ENCODE measurements at places on chromosomes 4 and X. TPM values are rescaled to one million over a fixed set of nuclear protein-coding genes. Genes with fewer than 3 reads are reported as not detected.

DNA sequence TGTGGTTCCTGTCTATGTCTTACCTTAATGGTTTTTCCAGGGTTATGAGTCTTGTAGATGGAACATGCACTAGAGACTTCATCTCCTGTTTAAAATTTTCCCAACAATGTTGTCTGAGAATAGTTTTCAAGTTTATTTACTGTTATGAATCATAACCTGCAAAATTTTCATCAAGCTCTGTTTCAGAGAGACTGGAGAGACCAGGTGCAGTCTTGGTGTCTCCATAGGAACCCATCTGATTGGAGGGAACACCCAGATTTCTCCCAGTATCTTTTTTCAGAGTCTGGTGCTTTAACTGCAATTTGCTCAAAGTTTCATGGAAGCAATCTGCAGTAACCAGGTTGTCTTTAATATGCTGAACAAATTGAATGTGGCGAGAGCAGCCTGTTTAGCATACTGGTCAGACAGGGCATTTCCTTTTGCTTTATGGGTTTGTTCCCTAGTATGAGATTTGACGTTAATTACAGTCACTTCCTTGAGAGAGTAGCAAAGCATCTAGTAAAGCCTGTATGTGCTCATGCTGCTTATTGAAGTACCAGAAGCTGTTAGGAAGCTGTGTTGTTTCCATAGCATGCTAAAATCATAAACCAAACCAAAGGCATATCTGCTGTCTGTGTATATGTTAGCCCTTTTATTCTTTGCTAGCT is 18.8 kb upstream of the VSIG1 start:
- DNase-seq = no peak

GRCh38 chr4:88933414-88934160 is 123.4 kb downstream of the FAM13A start:
- DNase-seq = no peak

DNA sequence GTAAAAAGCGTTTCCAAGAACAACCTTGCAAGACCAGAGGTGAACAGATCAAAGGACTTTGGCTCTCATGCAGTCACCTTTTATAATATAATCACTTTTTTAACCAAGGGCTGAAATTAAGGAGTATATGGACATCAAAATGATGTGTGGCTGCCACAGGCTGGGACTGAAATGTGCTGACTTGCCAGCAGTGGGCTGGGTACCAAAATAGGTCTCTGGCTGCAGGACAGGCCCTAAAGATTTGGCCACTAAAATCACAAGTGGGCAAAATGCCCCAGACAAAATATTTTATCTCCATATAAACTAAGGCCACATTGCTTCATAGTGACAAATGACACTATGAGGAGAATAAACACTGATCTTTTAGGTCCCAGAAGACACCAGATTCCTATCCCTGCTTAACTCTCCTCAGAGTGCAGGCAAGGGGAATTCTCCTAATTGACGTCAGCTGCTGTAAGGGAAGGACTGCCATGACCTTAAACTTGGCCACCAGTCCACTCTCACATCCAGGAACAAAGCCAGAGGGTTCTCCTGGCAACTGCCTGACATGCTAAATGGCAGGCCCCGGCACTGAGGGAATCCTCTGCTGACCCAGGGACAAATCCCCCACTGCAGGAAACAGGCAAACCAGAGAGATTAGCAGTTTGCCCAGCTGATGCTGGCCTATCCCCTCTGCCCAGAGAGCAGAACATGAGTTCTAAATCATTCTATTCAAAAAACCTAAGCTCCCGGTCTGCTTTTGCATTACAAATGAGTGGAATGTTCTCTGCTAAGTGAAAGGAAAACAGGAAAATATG is 155.8 kb downstream of the PPP3CA start:
- DNase-seq = no peak

GRCh38 chrX:38717871-38718270 is 83.4 kb upstream of the MID1IP1 start:
- DNase-seq = no peak

DNA sequence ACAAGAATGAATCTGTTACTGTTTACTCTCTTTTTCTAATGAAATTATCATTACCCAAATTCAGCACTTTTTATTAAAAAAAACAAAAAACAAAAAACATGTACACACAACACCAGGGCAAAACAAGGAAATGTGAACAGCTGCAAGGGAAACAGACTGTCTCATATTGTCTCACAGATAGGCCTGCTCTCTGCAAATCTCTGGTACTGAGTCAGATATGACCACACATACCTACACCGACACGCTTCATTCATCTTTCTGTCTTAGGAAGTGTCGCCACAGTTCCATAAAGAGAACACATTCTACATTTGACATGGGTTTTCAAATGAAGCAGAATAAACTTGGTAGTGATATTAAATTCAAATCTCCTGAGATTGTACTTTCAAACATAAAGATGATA is 92.2 kb upstream of the GPR34 start:
- DNase-seq = peak; percentile 4

- DNase-seq = no peak
Observed at GRCh38 chr4:59630922-59631321, 1569.2 kb upstream of the ADGRL3 start.

The PHKA2 gene
- 36.6 TPM for total RNA-seq

The IL9R gene
- total RNA-seq = 4.6 TPM
